Suprapubic skin (tissue), 4 donors: ENCODE measurements at places on chromosomes 16 and 17. TPM values are rescaled to one million over a fixed set of nuclear protein-coding genes. Genes with fewer than 3 reads are reported as not detected.
A peak's percentile ranks its signal among the peaks of the same experiment; 100 is the strongest.

ZNF205 gene
- 19.4 TPM for total RNA-seq

RUNDC1 gene
- 18.9 TPM for total RNA-seq

RNF157 gene
- total RNA-seq, result 0.85 TPM

KIF18B gene
- total RNA-seq, result 2.9 TPM

TOP2A gene
- 26.2 TPM for total RNA-seq

NPB gene
- total RNA-seq, result not detected

GPR179 gene
- total RNA-seq, result not detected

AANAT gene
- not detected for total RNA-seq

DNA sequence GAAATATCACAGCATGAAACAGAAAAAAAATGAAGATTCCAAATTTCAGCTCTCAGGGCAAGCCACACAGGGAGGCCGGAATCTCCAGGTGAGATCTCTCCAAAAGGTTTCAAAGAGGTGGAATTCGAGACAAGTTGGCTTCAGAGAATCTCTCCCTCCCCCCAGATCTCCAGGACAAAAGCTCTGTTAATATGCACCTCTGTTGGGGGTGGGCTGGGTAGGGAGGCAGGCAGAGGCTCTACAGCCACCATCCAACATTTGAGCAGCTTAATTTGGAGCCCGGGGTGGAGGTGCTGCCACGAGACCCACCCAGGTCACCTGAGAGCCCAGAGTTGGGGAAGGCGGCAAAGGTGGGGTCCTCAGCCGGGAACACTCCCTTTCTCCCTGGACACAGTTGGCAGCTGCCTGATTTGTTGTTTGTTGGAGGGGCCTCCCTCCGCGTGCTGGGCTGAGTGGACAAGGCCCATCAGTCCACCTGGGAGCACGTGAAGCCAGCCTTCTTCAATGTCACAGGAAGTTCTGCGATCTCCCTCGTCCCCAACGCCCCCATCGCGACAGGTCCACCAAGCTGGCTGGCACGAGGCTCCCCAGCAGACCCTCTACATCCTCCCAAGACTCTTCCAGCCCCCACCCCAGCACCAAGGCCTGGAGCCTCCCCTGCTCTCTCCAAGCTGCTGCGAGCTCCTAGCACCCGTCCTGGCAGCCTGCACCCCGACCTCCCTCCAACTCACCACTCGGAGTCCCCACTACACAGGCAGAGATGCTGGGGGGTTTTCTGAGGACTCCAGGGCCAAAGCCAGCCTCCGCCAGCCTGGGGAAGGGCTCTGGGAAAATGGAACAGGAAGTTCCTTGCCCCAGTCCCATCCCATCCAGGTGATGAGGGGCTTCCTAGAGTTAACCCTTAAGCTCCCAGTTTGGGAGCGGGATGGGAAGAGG, at the start of gene ZSCAN10:
Gene ZSCAN10 (minus strand): TSS at position 836 of the 936 bp plus-strand sequence. CDS start 6,357 bp downstream, outside the sequence.
- H3K4me1 ChIP-seq, result peaks cover 20% of the 10 kb centered on the region
- H3K4me3 ChIP-seq, result peak within 1 kb of the TSS; percentile 21
- H3K27ac ChIP-seq, result no peak within 1 kb of the TSS
- DNase-seq, result no peak

DNA sequence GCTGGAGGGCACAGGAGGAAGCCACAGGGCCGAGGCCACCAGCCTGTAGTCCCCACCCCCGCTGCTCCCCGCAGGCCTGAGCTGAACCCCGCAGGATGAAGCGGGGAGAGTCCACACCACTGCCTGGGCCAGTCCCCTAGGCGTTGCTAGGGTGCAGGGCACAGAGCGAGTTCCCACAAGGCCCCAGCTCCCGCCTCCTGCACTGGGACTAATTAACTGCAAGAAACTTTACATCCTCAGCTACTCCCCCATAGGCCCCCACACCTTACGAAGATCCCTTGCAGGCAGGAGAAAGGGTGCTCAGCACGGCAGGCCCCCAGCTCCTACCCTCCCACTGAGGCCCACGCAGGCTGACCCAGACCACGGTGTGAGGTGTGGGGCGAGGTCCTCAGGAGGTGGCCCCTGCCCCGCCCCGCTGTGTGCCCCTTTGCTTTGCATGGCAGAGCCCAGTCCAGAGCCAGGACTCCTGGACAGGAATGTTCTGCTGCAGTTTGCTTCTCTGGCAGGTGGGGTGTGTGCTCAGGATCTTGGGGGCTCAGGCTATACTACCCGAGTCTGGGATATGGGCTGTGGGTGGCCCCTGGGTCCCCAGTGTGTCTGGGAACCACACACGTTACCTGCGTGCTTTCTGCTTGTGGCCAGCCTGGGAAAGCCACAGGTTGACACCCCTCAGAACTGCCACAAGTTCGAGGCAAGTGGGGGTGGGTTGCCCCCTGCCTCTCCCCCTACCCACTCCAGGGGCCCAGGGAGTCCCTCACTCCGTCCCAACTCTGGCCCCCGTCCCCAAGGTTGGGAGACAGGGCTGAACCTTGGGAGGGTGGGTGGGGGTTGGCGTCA, 1.2 kb downstream of the GNG13 start:
- peaks cover 5% of the 10 kb centered on the region for H3K4me1 ChIP-seq
- no peak overlapping the region for H3K4me3 ChIP-seq
- DNase-seq, result no peak
- no peaks in the 10 kb centered on the region for H3K36me3 ChIP-seq

GRCh38 chr16:28554634-28555423, 1.1 kb downstream of the SGF29 start:
- H3K36me3 ChIP-seq, result peaks cover 10% of the 10 kb centered on the region
- H3K27me3 ChIP-seq, result no peaks in the 10 kb centered on the region
- H3K4me1 ChIP-seq, result peaks cover 12% of the 10 kb centered on the region

DNA sequence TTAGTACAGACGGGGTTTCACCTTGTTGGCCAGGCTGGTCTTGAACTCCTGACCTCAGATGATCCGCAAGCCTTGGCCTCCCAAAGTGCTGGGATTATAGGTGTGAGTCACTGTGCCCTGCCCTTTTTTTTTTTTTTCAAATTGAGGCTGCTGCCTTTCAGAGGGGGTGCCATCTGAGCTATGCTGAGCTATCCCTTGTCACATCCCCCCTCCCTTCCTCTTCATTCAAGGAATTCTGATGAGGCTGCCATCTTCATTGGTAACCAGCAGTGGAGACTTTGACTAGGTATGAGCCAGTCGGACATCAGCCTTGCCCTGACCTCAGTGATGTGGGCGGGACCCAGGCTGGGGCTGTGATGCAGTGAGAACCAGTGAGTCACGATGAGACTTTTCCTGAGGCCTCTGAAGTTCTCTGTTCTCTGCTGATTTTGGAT, 24.4 kb upstream of the GPT2 start:
- H3K36me3 ChIP-seq, result no peaks in the 10 kb centered on the region
- DNase-seq, result no peak
- peak overlapping the region; percentile 19 for H3K27ac ChIP-seq
- H3K27me3 ChIP-seq, result no peaks in the 10 kb centered on the region
- no peak overlapping the region for H3K4me3 ChIP-seq

DNA sequence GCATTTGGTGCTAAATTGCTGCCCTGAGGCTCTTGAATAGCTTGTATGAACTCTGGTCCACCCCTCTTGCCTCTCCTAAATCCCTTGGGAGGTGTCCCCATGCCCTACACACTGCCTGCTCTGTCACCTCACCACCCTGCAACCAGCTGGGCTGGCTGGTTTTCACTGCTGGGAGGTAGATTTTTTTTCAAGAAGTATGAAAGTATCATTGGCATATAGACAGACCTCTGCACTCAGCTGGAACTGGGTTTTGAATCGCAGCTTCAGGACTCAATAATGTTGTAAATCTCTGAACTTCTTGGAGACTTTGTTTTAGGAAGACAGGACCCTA, 184.9 kb downstream of the MSI2 start:
- no peaks in the 10 kb centered on the region for H3K36me3 ChIP-seq
- peak overlapping the region; percentile 65 for H3K27ac ChIP-seq
- H3K4me3 ChIP-seq, result no peak overlapping the region
- no peak for DNase-seq
- no peaks in the 10 kb centered on the region for H3K27me3 ChIP-seq

- no peak overlapping the region for H3K4me3 ChIP-seq
- no peak overlapping the region for H3K27ac ChIP-seq
- peaks cover 36% of the 10 kb centered on the region for H3K4me1 ChIP-seq
- no peak for DNase-seq
- no peaks in the 10 kb centered on the region for H3K36me3 ChIP-seq
Measured at GRCh38 chr16:81511371-81511770, 66.8 kb downstream of the CMIP start.

DNA sequence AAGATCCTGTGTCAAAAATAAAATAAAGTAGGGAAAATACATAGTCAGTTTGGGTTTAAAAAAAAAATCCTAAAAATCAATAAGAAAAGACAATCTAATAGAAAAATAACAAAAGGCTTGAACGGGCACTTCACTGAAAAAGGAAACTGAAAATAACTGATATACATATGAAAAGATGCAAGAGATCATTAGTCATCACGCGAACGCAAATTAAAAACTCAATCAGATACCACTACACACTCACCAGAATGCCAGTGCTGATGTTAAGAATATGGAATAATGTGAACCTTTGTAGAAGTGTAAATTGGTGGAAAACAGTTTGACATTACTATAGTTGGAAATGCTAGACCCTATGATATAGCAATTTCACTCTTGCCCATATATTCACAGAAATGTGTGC, 14.6 kb downstream of the GNGT2 start:
- no peak overlapping the region for H3K4me3 ChIP-seq
- DNase-seq, result no peak
- H3K27me3 ChIP-seq, result no peaks in the 10 kb centered on the region
- peaks cover 14% of the 10 kb centered on the region for H3K4me1 ChIP-seq
- H3K27ac ChIP-seq, result no peak overlapping the region
- H3K36me3 ChIP-seq, result no peaks in the 10 kb centered on the region

GRCh38 chr17:63735691-63736090, 5.9 kb downstream of the STRADA start:
- no peaks in the 10 kb centered on the region for H3K27me3 ChIP-seq
- peaks cover 15% of the 10 kb centered on the region for H3K4me1 ChIP-seq
- H3K27ac ChIP-seq, result no peak overlapping the region
- no peak for DNase-seq
- H3K4me3 ChIP-seq, result no peak overlapping the region
- peaks cover 2% of the 10 kb centered on the region for H3K36me3 ChIP-seq

- H3K4me1 ChIP-seq, result peaks cover 17% of the 10 kb centered on the region
- no peak for DNase-seq
- H3K27me3 ChIP-seq, result no peaks in the 10 kb centered on the region
- no peak overlapping the region for H3K27ac ChIP-seq
Measured at GRCh38 chr16:11262915-11263314, 6.2 kb downstream of the TNP2 start.

DNA sequence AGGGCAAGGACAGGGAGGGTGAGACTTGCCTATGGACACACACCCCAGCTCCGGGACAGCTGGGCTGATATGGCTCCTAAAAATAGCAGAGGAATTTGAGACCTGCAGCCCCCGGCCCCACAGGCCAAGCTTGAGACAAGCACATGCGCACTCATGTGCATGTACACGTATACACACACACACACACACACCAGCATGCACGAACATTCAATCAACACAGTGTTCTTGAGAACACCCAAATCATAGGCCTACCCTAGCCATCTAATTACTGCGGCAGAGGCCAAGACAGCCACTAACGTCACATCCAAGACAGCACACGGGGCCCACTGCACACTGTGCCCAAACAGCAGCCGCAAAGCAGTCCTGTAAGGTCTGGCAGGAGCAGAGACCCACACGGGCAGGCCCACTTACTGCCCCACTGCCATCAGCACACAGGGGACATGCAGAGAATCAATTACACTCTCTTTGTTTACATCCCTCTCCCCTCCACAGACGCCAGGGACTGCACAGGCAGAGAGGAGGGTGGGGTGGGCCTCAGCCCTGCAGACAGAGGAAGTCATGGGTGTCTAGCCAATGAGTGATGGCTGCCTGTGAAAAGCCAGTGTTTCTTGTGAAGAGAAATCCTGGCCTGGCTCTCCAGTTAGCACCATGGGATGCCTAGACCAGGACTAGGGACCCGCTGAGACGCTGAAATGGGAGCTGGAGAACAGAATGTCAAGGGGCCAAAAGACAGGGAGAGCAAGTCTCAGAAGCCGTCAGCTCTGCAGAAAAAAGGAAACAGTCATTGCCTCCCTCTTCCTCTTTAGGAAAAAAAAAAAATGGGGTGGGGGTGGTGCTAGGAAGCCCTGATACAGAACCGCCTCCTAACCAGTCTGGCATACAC, 39.3 kb downstream of the MYO18A start:
- H3K4me1 ChIP-seq, result peaks cover 63% of the 10 kb centered on the region
- H3K36me3 ChIP-seq, result no peaks in the 10 kb centered on the region
- peak overlapping the region; percentile 42 for H3K4me3 ChIP-seq
- H3K27me3 ChIP-seq, result no peaks in the 10 kb centered on the region

GRCh38 chr16:57998486-57998885, 2.0 kb downstream of the ZNF319 start:
- H3K36me3 ChIP-seq, result peaks cover 32% of the 10 kb centered on the region
- no peak overlapping the region for H3K4me3 ChIP-seq
- H3K4me1 ChIP-seq, result peaks cover 41% of the 10 kb centered on the region
- no peak overlapping the region for H3K27ac ChIP-seq

- no peak overlapping the region for H3K4me3 ChIP-seq
- peak overlapping the region; percentile 90 for H3K27ac ChIP-seq
- peaks cover 77% of the 10 kb centered on the region for H3K4me1 ChIP-seq
- no peaks in the 10 kb centered on the region for H3K36me3 ChIP-seq
- H3K27me3 ChIP-seq, result no peaks in the 10 kb centered on the region
- DNase-seq, result no peak
Measured at GRCh38 chr17:19248928-19249574, 11.9 kb downstream of the EPN2 start.

DNA sequence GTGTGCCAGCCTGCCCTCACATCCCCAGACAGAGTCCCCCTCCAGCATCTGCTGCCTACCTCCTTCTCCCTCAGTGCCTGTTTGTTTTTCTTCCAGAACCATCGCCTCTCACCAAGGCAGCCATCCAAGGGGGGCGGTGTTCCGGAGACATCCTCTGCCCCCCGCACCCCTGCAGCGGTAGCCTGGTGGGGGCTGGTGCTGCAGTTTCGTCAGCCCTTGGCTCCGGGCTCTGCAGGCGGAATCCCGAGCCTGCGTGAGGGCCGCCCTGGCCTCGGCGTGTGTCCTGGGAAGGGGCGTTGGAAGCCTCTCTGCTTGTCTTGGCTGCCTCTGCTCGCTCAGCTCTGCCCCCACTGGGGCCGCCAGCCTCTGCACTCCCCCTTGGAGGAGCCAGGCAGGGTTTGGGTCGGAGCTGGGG, 126.0 kb upstream of the CIBAR2 start:
- H3K4me3 ChIP-seq, result no peak overlapping the region
- H3K27me3 ChIP-seq, result peaks cover 18% of the 10 kb centered on the region
- no peak for DNase-seq

DNA sequence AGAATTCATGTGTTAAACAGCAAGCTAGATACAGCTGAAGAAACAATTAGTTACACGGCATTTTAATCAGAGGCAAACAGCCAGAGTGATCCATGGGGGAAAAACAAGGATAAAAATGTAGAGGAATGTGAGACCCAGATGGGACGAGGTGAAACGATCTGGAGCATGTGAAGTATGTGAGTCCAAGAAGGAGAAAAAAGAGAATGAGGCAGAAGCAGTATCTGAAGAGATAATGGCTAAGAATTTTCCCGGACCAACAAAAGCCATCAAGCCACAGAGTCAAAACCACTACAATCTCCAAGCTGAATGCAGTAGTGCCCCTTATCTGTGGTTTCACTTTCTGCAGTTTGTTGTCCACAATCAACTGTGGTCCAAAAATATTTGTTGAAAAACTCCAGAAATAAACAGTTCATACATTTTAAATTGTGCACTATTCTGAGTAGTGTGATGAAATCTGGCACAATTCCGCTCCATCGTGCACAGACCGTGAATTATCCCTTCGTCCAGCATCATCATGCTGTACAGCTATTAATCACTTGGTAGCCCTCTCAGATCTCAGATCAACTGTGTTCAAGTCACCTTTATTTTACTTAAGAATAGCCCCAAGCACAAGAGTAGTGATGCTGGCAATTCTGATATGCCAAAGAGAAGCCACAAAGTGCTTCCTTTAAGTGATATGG, 18.8 kb downstream of the MYH10 start:
- no peaks in the 10 kb centered on the region for H3K36me3 ChIP-seq
- H3K27ac ChIP-seq, result peak overlapping the region; percentile 51
- H3K4me1 ChIP-seq, result peaks cover 6% of the 10 kb centered on the region
- DNase-seq, result no peak
